ENCODE measurements at places on chromosomes 7 and 10.

DNA sequence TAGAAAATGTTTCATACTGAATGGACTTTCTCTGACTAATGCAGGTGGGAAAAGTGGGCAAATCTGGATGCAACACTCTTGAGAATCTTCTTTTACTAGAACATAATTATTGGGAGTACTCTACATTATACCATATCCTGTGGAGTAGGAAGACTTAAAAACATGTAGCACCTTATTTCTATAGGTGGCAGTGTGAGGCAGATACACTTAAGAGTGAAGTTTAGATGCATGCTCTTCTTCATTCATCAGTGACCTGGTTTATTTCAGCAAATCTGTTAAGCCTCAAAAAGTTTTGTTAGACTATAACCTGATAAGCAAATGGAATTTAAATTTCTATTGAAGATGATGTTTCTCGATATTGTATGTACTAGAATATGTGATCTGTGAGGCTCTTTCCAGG is 1087.1 kb upstream of the LRRN3 start:
- no peak for DNase-seq

DNA sequence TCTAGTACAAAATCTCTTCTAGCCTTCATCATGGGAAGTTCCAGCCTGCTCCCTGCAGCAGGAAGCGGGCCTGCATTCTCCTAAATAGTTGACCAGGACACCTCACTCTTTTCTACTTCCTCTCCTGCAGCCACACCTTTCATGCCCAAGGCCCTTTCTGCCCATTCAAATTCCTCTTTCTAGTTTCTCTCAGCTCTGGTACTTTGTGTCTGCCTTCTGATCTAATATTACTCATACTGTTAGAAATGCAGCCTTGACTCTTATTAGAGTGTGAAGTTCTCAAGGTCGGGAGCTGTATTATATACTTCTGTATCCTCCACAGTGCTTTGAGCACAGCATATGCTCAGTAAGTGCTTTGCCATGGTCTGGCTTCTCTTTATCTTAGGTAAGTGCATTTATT is 103.1 kb downstream of the PRKCQ start:
- DNase-seq: no peak

DNA sequence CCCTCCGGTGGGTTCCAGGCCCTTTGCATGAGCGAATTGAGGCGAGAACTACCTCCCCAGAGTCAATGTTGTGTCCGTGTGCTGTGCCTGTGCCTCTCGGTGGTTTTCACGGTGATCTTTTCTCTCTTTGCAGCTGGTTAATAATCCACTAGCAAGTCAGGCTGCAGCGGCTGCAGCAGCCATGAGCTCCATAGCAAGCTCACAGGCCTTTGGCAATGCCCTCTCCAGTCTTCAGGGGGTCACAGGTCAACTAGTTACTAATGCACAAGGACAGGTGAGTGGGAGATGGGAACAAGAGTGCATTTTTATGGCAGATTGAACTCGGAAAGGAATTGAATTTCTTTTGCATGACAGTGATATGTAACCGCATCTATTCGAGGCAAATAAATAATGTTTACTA is 159.7 kb upstream of the YAE1 start:
- DNase-seq: no peak

GRCh38 chr10:30683496-30683895 is 53.9 kb upstream of the LYZL2 start:
- DNase-seq: no peak

- no peak for DNase-seq
Measured at GRCh38 chr7:103114576-103115008, 34.3 kb downstream of the NAPEPLD start.

DNA sequence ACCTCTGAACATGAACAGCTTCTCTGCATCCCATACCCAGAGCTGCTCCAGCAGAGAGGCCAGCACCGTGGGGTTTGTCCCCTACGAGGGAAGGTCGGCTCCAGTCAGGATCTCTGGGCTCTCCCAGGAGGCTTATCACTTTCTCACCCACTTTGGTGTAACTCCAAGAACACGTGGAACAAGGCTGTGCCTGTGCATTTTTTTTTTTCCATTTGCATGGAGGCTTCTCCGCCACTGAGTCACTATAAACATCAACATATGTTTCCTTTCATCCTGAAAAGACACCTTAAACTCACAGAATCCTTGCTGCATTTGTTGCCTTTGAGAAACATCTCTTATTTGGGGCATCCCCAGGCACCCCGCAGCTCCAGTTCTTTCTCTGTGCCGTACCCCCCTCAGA is 29.4 kb upstream of the ECHDC3 start:
- DNase-seq: no peak

DNA sequence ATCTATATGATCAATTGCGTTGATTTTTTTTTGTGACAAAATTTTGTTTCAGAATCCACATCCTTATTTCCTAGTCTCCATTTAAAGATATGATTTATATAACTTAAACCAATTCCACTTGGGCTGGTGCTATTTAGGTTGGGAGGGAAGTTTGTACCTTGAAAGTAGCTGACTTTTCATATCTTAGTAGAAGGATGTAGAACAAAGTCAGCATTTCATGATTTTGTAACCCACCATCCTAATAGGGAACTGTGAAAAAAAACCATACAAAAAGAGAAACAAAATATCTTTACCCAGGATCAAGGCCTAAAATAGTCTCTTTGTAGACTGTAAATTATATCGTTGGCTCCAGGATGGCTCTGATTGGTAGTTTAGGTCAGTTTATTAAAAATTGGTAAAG is 8.3 kb downstream of the HECTD2 start:
- no peak for DNase-seq

- no peak for DNase-seq
Measured at GRCh38 chr7:113217314-113217713, 99.0 kb upstream of the SMIM30 start.

DNA sequence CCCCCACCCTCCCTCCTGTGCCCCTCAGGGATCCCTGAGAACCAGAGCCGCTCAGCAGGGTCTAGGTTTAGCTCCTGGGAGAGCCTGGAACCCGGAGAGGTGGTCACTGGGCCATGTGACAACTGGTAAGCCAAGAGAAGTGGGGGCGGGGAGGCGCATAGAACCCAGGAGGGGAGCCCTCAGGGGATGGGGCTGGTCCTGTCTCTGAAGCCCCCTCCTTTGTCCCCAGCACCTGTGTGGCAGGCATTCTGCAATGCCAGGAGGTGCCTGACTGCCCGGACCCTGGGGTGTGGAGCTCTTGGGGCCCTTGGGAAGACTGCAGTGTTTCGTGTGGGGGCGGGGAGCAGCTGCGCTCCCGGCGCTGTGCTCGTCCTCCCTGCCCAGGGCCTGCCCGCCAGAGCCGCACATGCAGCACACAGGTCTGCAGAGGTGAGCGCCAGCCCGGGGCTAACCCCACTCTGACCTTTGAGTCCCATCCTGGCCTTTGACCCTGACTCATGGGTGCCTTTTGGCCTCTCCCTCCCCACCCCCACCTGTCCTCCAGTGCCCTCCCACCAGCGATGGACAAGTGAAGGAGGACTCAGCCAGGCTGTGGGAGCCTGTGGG is 22.4 kb upstream of the ZNF862 start:
- DNase-seq: no peak

DNA sequence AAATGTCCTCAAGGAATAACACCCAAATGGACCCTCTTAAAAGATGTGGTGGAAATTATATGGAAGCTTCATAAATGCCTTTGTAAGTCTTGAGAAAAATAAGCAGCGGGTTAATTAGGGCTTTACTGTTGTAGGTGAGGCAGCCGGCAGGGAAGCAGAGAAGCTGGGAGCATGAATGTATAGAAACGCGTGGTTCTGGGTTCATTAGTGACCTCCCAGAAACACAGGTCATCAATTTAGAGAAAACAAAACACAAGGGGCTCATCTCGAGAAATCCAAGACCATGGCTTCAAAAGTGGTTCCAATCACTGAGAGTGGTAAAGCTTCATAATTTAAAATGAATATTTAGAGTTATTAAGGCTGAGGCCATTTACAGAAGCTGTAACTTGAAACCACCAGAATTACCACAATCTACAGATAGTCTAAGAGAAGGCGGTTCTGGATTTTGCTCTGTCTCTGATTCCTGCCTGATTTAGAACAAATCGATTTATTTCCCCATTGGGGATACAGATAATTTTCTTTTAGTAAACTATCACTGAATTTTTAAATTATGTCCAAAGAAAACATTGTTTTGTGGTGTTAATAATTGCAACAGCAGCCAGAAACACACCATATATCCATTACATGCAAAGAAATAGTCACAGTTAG is 20.7 kb downstream of the GARIN1A start:
- no peak for DNase-seq

DNA sequence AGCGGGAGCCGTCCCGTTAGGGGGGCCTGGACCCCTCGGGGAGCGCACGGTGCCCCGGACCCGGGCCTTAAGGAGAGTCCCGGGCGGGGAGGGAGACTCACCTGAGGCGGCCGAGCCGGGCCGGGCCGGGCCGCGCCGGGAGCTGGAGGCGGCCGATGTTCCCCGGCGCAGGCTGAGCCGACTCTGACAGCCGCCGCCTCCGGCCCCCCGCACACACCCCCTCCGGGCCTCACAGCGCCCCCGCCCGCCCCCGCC is at the start of gene ACHE:
TSS of gene ACHE (minus strand) at position 188 of the 255 bp plus-strand sequence. CDS start 1,656 bp downstream, outside the sequence.
- DNase-seq: no peak

DNA sequence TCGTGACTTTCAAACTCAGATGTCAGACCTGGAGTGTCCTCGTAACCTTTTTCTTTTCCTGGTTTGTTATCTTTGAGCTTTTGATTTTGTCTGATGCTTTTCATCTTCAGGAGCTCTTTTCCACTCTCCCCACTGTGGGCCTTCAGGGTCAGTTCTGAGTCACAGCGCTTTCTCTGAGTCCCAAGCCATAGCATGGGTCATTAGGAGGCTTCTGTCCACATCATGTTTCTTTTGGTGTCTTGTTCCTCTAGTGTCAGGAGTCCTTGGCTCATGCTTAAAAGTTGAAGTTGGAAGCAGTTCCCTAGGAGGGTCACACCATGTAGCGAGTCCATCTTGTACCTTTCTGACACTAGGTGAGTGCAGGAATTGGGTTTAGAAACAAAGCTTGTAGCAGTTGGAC is 40.3 kb downstream of the DAGLB start:
- DNase-seq: no peak

GRCh38 chr7:69732203-69732602 is 133.9 kb downstream of the AUTS2 start:
- DNase-seq: no peak

- no peak for DNase-seq
Measured at GRCh38 chr10:66925373-66925772, 463 bp upstream of the LRRTM3 start.

GRCh38 chr7:126819197-126819484 is 433.6 kb downstream of the GRM8 start:
- no peak for DNase-seq

GRCh38 chr7:68730964-68731363 is 867.3 kb upstream of the AUTS2 start:
- DNase-seq: no peak

DNA sequence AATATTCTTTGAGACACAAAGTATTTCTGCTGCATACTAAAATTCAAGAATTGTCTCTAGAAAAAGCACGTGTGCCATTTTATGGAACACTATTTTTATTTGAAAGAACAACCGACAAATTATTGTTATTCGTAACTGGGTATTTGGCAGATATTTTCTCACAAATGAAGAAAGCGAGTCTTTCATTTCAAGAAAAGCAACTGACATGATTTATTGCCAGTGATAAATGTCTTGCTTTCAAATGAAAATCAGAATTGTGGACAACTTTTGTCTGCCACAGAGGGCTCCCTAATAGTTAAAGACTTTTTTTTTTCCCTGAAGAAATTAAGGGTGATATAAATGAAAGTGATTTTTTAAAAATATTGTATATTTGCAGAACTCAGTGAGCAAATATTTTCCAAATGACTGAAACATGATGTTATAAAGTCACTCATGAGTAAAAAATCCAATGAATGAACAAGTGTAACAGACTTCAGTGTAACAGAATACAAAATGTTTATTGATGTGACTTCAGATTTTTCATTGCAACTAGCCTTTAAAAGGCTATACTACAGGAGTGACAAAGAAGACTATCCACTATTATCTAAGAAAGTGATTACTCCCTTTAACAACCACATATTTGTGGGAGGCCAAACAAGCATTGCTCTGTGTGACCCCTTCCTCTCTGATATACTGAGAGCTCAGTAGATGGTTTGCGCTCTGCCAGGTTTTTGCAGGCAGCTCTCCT is 49.0 kb upstream of the SEMA3E start:
- no peak for DNase-seq

DNA sequence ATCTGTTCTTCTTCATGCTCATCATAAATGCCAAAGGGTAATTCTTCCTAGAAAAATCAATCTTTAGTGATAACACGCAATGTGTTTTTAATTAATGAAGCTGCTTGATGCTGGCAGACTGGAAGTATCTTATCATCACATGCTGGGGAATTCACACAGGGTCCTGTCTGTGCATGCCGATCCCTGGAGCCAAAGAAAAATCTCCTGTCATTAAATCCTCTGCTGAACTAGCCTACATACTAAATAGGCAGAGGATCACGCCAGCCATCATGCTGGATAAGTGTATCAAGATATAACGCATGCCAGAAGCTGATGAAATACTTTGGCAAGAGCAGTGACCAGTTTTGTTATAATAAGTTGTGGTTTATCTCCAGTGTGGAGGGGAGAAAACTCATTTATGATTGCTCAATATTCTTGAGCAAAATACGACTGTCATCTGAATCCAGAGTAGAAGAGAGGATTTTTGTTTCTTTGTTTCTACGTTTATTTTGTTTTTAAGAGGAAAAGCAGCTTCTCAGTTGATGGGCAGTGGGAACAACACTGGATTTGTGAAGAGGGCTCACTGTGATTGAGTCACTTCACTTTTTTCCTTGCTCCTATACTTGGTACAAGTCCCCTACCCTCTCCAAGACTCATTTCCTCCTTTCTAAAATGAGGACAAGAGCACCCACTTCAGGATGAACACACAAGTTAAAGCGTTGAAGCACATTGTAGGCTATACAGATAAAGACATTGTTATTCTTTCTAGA is 649.1 kb downstream of the TNS3 start:
- no peak for DNase-seq

DNA sequence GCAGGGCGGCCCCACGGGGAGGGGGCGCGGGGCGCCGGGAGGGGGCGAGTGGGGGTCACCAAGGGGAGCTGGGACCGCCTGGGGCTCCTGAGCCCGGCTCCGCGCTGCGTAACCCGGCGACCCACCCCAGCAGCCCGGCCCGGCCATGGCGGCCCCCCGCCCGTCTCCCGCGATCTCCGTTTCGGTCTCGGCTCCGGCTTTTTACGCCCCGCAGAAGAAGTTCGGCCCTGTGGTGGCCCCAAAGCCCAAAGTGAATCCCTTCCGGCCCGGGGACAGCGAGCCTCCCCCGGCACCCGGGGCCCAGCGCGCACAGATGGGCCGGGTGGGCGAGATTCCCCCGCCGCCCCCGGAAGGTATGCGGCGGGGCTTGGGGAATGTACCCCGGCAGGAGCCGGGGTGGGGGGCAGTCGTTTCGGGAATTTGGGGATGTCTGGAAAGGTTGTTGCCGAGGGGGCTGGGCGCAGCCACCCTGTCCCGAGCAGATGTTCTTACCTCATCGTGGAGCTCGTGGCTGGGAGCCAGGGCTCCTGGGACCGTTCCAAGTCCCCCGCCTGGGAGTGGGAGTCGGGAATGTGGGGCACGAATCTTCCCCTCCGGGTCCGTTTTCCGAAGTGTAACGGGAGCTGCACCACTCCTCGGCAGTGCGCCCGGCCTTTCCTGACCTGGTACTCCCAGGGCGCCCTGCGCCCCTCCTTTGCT is 431 bp downstream of the ZYX start:
- no peak for DNase-seq
